ENCODE measurements at places on chromosomes 2 and 18.

GRCh38 chr2:171712051-171712450 lies 24.8 kb downstream of the DYNC1I2 start:
- DNase-seq = peak; percentile 94

DNA sequence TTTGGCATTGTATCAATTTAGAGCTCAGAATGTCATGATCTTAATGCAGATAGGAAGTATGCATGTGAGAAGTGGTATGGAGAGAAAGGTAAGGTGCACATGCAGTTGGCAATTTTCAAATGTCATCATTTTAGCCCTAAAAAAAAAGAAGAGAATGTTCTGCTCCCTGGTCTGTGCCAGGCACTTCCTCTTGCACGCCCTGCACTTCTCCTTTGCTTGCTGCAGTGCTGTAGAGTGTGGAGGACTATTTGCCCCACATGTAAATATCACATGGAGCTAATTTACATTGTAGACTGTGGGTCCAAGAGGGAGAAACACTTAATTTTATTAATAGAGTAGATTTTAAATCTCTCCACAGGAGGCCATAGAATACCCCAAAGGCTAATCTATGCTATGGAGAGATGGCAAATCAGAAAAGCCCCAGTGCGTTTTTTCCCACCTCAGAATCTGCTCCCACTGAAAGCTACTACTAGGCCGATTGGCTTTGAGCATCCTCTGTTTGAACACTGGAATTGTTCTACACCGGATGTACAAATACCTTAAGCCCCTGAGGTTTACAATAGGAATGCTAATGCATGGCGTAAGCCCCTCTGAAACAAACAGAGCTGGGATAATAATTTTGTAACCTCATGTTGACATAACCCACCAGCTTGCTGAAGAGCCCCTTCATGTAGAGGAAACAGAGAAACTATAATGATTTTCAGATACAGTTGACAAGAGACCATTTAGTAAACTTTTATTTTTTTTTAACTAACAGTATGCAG lies 137.2 kb upstream of the KLHL14 start:
- DNase-seq = no peak

DNA sequence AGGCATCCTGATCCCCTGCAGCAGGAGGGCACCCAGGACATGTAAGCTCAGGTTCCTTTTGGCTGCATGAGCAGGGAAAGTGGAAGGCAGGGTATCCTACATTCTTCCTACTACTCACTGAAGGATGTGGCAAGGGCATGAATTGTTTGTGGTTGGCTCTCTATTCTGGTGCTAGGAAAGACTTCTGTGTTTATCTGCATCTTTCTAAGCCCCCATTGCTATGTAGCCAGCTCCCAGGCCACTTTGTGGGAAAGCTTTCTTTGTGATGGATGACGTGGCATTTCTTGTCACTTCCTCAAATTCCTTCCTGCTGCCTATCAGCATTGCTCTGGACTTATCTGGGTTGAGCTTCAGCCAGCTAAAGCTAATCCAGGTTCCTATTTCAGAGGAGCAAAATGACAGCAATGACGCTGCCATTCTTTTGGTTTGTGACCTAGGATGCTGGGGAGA lies 46.2 kb downstream of the MEIS1 start:
- DNase-seq = peak; percentile 85

DNA sequence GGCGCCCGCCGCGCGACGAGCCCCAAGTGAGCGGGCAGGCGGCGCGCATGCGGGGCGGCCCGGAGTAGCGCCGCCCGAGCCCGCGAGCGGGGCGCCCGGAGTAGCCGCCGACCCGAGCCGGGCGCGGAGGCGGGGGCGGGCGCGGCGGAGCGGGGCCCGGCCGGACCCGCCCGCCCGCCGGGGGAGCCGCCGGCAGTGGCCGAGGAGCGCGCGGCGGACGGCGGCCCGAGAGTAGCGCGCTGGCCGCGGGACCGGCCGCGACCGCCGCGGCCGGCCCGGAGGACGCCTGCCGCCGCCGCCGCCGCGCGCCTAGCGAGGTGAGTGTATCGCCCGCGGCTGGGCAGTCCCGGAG lies at the start of gene GALNT1:
GALNT1 (plus strand) TSS at position 195 of the 352 bp plus-strand sequence. CDS start 72,923 bp downstream, outside the sequence.
- peak; percentile 32 for DNase-seq

GRCh38 chr2:98771721-98772524 lies 41.0 kb upstream of the MGAT4A start:
- DNase-seq = no peak
